ENCODE measurements at places on chromosomes 5 and 9.
A peak's percentile ranks its signal among the peaks of the same experiment; 100 is the strongest.

GRCh38 chr5:43401827-43402226 is 10.4 kb downstream of the CCL28 start:
- DNase-seq = no peak

DNA sequence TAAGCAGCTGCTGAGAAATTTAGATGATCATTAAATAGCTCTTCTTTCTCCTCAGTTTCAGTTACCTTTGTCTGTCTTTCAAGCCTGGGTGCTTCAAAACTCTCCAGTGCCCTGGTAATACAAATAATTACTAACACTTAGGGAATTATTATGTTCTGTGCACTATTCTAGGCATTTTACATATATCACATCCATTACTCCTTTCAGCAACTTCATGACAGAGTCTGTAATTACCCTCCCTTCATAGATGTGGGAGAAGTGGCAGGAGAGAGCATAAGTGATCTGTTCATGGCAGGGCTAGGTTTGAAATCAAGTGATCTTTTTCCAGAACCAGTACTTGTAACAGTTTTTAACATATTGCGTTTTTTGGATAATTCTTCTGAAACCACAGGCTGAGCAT is 32.0 kb downstream of the MAN2A1 start:
- DNase-seq = no peak

DNA sequence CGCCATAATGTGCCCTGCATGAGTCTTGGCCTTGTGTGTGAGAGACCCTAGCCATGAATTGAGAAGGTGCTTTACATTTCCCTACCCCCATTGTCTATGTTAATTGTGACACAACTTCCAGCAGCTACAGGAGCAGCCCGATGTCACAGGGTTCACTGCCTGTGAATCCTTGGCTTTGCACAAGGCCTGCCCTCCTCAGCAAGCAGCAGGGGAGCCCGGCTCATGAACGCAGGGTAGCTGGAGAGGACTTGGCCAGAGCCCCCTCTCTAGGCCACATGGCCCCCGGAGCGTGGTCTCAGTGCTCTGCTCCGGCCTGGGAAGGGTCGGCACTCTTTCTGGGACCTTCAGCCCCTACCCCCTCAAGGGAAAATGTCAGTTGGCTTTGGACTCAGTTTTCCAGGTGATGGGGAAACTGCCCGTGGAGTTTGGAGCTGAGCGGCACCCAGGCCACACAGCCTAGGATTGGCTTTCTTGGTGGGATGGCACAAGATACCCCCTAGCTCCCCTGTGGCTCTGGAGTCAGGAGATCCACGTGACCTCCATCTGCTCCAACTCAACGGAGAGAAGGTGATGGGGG is 160.8 kb downstream of the DAB2IP start:
- DNase-seq = no peak

- DNase-seq = no peak
These were observed 174.8 kb downstream of the OLFM1 start for GRCh38 chr9:135262248-135262647.

GRCh38 chr5:58542709-58543108 is 40.2 kb upstream of the RAB3C start:
- no peak for DNase-seq

- no peak for DNase-seq
These were observed 73.7 kb downstream of the FEM1C start for GRCh38 chr5:115470921-115471320.

GRCh38 chr9:73573235-73573634 is 421.6 kb downstream of the ANXA1 start:
- DNase-seq = no peak

DNA sequence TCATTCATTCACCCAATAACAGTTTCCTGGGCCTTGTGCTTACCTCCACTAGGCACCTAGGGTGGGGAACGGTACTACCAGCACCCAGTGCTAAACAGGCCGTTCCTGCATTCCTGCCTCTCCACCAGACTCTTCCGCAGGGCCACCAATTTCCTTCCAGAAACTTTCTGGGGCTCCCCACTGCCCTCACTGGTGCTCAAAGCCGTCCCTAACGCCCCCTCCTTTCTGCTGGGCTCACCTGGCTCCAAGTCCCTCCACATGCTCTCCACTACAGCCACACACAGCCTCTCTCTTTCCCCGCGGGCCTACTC is 1.4 kb downstream of the PHF19 start:
- DNase-seq = no peak

DNA sequence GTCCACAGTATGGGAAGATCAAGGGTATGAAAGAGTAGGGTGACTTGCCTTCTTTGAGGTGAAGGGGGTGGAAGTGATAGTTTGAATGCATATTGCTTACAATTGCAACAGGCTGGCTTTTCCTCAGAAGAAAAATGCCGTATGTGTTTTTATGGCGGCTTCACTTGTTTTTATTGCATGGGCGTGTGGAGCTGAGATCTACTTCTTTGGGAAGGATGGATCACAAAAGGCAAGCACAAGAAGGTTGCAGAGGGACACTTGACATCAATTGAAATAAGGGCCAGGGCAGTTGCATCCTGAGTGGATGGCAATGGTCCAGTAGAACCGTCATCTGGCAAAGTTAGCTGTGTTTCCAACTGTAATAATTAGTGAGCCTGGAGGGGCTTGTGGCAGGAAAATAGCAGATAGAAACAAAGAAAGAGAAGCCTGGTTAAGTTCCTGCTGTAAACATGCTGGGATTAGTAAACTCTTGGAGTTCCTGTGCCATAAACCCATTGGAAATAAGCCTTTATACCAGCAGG is 138.4 kb downstream of the NTRK2 start:
- no peak for DNase-seq

GRCh38 chr9:89640361-89640760 is 35.5 kb downstream of the GADD45G start:
- no peak for DNase-seq

- peak; percentile 52 for DNase-seq
These were observed 8.0 kb downstream of the NTNG2 start for GRCh38 chr9:132169672-132170392.

GRCh38 chr5:132211787-132212186 is 15.9 kb downstream of the P4HA2 start:
- DNase-seq = no peak

DNA sequence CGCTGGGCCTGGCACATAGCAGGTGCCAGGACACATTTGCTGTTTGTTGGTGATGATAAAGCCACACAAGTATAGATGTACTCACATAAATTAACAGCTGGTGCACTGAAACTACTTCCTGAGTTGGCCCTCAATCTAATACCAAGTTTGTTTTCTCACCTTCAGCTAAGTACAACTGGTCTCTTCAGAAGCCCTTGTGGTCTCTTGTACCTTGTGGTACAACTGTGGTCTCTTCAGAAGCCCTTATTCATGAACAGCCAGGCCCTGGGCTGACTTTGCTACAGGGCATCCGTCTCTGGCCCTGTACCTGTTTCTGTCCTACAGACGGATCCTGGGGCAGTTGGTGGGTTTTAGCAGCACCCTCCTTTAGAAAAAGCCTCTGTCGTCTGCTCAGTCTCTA is 81.5 kb downstream of the DAB2IP start:
- DNase-seq = no peak

DNA sequence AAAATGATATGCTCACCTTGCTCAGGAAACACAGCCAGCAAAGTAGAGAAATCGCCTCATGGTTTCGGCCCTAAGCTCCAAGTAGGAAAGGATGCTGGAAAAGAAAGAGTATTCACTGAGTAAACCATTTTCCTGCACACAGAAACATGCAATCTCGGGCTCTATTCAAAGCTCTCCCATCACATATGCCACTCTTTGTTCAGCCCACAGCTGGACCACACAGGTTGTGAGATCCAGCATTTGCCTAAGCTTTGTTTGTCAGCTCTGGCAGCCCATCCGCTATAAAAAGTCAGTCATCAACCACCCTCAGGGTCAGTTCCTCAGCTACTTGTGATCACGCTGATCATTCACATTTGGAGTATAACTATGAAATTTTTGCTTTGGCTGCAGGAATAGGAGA is 96.5 kb upstream of the SMARCA2 start:
- no peak for DNase-seq
